Natural killer cell (primary cell): ENCODE measurements at places on chromosomes 2 and 18. TPM values are rescaled to one million over a fixed set of nuclear protein-coding genes. Genes with fewer than 3 reads are reported as not detected.

Gene PLEKHH2
- total RNA-seq, result 0.07 TPM

Gene DSC3
- not detected for total RNA-seq

Gene RALB
- total RNA-seq, result 25.9 TPM

Gene CD302
- total RNA-seq, result 5.1 TPM

Gene ALPI
- total RNA-seq, result not detected

Gene MEIS1
- total RNA-seq, result 5.4 TPM

Gene OXER1
- total RNA-seq, result 2.7 TPM

Gene LRRTM4
- not detected for total RNA-seq

Gene GCKR
- total RNA-seq, result not detected

Gene RTN4
- total RNA-seq, result 117 TPM

Gene ARHGAP25
- 122 TPM for total RNA-seq

DNA sequence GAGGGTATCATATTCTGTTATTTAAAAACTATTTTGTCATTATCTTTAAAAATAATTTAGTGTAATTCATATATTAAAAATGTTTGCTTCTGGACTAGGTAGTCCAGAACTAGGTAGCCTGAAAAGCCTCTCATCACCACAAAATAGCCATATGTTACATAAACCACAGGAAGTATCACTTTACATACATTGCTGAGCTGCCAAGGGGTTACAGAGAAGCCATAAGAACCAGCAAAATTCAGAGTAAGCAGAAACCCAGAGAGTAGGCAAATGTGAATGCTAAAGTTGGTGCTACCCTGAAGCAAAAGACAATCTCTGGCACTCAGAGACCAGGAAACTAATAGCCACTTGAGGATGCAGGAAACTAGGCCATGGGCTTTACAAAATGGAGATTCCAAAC is 60.9 kb downstream of the LOXHD1 start:
- DNase-seq, result no peak

DNA sequence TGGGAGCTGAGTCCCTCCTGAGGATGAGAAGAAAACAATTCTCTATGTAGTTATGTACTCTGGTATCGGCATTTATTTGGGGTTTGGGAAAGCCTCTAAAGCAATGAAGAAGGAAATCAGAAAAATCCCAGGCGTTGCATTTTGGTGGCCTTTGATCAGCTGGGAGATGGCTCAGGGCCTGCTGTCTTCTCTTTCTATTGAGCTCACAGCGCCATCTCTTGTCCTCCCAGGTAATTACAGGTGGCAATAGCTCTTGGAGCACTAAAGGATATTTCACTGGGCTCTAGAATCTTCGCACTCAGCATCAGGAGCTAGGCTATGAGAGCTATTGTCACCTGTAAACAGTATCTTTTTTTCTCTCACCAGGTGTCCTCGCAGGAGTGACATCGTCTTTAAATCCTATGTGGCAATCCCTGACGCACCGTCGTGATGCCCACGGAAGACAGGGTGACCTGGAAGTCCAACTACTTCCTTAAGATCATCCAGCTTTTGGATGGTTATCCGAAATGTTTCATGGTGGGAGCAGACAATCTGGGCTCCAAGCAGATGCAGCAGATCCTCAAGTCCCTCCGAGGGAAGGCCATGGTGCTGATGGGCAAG is 76.1 kb upstream of the PMAIP1 start:
- DNase-seq, result no peak

GRCh38 chr2:71417300-71418202 is 35.8 kb upstream of the DYSF start:
- peak; percentile 58 for DNase-seq

GRCh38 chr2:134578316-134578715 is 140.5 kb downstream of the TMEM163 start:
- DNase-seq, result no peak

DNA sequence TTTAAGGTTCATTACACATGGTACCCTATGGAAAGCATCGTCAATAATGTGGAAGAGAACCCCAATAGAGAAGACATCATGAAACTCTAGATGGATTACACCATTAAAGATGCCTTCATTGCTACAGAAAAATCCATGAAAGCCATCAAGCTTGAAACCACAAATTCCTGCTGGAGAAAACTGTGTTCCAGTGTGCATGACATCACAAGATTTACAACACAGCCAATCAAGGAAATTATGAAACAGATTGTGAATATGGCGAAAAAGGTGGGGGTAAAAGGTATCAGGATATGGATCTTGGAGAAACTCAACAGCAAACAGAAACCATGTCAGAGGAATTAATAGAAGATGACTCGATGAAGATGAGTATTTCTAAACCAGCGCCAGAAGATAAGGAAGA is 200.0 kb downstream of the SLC4A10 start:
- no peak for DNase-seq

GRCh38 chr2:167862782-167863181 is 384.6 kb downstream of the STK39 start:
- DNase-seq, result no peak

GRCh38 chr2:162258686-162259085 is 15.4 kb upstream of the FAP start:
- DNase-seq, result no peak

- no peak for DNase-seq
These were observed 3.7 kb upstream of the SIX3 start for GRCh38 chr2:44937688-44938240.

GRCh38 chr2:75799859-75800258 is 89.1 kb upstream of the GCFC2 start:
- DNase-seq, result no peak

DNA sequence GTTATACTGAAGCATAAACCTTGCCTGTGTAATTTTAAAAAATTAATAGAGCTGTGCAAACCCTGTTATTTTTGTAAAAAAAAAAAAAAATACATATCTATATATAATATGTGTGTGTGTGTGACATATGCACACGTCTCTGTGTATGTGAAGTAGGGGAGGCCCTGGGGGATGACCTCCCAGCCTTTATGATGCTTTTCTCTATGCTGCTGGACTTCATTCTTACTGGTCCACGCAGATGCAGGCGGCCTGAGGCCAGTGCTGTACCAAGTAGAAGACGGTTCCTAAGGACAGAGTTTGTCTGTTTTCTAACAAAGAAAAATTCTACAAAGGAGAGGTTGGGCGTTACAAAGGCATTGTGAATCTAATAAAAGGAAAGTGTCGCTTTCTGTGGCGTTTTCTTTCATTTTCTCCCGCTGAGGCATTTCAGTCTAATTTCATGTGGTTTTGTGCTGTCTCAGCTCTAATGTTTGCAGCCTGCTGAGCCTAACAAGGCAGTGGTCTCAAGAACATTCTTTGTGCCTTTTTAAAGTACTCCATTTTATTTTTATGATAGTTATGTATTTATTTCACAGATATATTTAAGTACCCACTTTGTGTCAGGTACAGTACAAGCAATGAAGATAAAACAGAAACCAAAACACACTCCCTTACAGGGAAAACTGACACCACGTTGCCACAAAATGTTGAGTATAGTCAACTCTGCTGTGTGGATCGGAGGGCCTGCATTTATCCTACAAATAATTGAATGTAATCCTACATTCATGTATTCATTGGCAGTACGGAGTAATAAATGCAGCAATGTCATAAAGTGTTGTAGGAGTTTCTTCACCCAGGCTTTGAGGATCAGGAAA is 118.0 kb downstream of the RAB3GAP1 start:
- peak; percentile 10 for DNase-seq

- no peak for DNase-seq
These were observed 212.0 kb upstream of the SALL3 start for GRCh38 chr18:78767648-78768071.

DNA sequence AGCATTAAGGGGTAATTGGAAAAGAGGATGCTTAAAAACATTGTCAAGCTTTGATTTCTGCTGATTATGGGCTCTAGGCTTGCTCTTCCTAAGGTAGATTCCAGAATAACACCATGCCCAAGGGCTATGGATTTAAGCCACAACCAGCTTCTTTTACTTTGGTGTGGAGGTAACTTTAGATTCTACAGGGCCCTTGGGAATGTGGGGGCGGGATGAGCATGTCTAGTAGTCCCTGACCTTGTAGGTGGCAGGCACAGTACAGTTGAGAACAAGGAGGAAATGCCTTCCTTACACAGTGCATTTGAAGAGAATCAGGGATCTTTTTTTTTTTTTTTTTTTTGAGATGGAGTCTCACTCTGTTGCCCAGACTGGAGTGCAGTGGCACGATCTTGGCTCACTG is 364.2 kb downstream of the NYAP2 start:
- DNase-seq, result no peak

- DNase-seq, result no peak
These were observed 56.3 kb downstream of the SCG2 start for GRCh38 chr2:223545830-223546229.

DNA sequence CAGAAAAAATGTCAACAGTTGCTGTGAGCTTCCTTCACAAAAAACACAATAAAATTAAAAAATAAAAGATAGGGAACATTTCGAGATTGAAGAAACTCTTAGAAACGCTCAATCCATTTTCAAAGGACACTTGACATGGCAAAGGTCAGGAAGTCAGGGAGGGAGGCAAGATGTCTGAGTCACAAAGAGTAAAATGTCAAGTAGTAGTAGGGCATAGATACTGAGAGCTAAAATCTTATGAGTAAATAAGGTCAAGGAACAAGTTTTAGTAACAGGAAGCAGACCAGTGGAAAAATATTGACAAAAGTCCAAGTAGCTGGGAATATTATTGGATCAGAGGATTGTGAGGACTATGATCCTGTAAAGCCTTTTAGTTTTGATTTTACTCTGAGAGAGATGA is 495.6 kb downstream of the TMX3 start:
- no peak for DNase-seq

GRCh38 chr2:198400999-198401398 is 596.6 kb downstream of the PLCL1 start:
- no peak for DNase-seq

DNA sequence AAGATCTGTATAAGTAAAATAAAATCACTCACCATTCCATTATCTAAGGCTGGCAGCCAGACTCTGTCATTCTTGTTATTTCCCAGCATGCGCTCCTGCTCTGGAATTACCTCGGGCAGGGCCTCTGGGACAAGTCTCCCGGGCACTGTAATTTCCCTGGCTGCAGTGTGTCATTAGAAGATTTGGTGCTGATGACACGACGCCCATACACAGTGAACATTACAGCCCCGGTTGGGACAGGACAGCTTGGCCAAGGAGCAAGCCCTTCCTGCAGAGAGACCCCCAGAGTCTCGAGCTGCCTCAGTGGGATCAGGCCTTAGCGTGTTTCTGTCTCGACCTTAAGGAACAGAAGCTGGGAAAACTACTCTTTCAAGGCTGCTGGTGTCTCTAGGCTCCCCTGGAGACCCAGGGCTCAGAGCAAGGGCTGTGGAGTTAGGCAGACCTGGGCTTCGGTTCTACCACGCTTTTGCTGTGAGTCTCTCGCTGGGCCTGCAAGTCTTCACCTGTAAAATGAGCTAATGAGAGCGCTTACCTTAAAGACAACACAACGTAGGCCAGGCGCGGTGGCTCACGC is 39.7 kb downstream of the SMAD7 start:
- no peak for DNase-seq

- no peak for DNase-seq
These were observed 4.4 kb downstream of the SESTD1 start for GRCh38 chr2:179260224-179260623.

DNA sequence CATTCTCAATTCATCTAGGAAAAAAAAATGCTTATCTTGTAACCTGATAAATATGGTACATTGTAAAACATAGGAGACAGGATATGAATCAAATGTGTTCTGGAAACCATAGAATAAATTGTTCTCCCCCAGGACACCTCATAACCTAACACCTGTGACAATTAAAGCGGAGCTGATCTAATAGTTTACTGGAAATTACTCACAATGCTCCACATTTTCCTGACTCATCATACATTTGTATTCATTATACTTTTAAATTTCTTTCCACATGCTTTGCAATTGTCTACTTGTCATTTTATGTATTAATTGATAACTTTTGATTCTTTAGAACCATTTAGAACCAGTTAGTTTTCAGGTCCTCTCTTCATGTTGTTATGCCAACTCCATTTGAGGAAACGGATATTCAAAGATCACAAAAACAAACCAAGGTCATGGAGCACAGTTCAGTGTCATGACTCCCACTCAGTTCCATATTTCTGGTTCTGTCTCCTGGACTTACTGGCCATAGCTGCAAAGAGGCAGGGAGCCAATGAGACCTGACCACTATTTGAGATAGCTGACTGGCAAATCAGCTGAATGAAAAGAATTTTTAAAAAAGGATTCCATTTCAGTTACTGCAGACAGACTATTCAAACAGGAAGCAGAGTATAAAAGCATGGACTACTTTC is 128.5 kb downstream of the CALCRL start:
- no peak for DNase-seq

DNA sequence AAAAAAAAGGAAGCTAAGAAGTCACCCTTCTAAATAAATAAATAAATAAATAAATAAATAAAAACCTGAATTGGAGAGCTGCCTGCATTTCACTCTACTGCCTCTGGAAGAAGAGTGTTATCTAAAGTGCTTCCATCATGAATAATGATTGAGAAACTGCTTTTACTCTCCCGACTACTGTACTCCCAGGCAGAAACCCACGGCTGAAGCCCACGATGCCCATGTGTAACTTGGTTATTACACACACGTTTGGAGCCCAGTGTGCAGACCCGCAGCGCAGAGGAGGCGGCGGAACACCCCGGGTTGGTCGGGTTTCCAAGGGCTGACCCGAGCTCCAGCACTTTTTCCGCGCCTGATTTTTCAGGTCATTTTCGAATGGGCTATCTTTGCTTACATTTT is 697 bp upstream of the SPATS2L start:
- DNase-seq, result no peak

GRCh38 chr2:196187898-196188458 is 16.6 kb upstream of the STK17B start:
- no peak for DNase-seq

DNA sequence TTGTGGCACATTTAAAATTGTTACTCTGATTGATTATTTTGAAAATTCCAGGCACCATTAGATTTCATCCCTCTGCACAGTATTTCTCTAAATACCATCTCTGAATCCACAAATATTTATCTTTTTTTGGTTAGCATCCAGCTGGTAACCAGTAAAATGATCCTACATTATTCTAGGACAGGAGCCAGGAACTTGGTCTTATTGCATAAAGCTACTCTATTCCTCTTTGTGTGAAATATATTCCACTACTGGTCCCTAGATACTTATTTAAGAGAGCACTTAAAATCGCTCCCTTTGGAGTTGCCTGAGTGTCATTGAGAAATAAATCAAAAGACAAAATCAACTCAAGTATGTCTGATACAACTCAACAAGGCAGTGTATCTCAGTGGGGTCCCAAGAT is 7.4 kb upstream of the MBOAT2 start:
- DNase-seq, result no peak

DNA sequence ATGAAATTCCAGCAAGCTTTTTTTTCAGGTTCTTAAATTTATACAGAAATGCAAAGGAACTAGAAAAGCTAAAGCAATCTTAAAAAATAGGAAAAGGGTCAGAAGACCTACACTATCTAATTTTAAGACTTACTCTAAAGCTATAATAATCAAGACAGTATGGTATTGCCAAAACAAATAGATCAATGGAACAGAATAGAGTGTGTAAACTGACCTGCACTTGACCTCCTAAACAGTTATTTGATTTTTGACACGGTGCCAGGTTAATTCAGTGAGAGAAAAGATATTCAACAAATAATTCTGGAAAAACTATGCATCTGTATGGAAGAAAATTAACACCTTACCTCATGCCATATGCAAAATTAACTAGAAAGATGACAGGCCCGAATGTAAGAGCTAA is 73.6 kb downstream of the OLA1 start:
- no peak for DNase-seq

- DNase-seq, result no peak
These were observed 88.0 kb downstream of the HNRNPLL start for GRCh38 chr2:38514603-38515154.
